ENCODE measurements at places on chromosomes 6 and 20. TPM values are rescaled to one million over a fixed set of nuclear protein-coding genes. Genes with fewer than 3 reads are reported as not detected.

RIN2 gene
- not detected for total RNA-seq

DNA sequence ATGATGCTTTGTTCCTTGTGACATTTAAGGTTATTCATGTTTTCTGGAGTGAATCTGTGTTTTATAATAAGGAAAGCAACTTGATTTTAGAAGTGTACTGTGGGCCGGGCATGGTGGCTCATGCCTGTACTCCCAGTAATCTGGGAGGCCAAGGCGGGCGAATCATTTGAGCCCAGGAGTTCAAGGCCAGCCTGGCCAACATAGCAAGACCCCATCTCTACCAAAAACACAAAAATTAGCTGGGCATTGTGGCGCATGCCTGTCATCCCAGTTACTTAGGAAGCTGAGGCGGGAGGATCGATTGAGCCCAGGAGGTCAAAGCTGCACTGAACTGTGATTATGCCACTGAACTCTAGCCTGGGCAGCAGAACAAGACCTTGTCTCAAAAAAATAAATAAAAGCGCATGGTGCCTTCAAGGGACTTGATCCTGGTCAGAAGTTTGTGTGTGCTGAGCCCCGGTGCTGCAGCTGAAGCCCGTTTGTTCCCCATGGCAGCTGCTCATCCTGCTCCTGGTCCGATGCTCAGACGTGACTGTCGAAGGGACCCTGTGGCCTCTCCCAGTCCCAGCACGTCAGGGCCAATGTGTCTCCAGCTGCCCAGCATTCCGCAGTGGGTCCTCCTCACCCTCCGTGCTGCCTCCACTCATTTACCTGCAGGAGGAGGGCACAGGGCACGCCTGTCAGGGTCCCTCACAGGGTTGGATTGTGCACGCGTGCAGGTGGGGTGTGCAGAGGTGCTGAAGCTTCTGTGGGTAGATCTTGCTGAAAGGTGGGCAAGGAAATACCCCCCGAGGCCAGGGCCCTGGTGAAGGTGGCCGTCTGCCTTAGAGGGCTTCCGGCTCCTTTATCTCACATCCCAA, 18.3 kb downstream of the ENTPD6 start:
- DNase-seq: no peak

STX11 gene
- 29.9 TPM for total RNA-seq

DNA sequence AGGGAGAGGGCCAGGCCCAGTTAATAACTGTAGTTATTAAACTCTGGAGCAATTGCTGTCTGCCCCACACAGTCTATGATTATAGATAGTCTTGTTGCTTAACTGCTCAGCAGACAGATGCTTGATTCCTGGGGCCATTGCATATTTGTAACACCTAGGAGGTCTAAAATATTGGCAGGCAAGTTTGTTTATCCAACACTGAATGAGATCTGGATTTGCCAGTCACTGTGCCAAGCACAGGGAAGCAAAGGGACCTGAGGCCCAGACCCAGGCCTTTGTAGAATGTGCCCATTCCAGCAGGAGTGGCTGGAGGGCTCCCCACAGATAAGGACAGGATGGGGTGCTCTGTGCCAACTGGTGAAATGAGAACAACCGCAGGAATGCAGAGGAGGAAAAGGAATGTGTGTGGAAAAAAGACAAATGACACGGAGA, 17.6 kb upstream of the ENTPD6 start:
- DNase-seq: no peak

- no peak for DNase-seq
Observed at GRCh38 chr20:24580006-24580405, 110.6 kb downstream of the SYNDIG1 start.
